CD4-positive, CD25-positive, alpha-beta regulatory T cell (primary cell): ENCODE measurements at places on chromosomes 2 and 18.

GRCh38 chr18:59079264-59079663 is 60.4 kb upstream of the SEC11C start:
- no peak for DNase-seq

DNA sequence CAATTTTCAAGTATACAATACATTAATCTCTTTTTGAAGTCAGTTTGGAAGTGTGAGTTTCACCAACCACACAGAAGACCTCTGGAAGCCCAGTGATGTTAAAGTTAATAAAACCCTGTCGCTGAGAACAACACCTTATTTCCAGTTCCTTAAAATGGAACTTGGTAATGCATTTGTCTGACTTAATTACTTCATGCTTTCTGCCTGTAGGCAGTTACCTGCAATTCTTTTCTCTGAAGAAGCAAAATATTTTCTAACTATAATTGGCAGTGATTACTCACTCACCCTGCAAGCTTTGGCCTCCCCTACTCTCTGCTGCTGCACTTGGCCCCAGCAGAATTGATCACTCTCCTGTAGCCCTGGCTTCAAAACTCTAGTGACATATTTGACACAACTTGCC is 81.5 kb downstream of the TXNL1 start:
- DNase-seq, result no peak

- DNase-seq, result no peak
These were observed 16.5 kb downstream of the SUMO1 start for GRCh38 chr2:202221873-202222272.

- no peak for DNase-seq
These were observed 271.6 kb downstream of the TDRD15 start for GRCh38 chr2:21395366-21395765.

DNA sequence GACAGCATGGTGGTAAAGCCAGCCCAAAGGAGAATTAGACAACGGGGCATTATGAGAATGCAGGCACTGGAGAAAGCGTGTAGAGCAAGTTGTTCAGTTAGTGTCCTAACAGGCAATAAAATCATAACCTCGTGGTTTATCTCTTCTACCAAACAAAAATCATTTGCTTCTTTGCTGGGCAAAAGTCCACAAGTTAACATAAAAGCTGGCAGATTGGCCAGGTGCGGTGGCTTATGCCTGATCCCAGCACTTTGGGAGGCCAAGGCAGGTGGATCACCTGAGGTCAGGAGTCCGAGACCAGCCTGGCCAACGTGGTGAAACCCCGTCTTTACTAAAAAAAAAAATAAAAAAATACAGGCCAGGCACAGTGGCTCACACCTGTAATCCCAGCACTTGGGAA is 364.1 kb downstream of the SETBP1 start:
- DNase-seq, result no peak

DNA sequence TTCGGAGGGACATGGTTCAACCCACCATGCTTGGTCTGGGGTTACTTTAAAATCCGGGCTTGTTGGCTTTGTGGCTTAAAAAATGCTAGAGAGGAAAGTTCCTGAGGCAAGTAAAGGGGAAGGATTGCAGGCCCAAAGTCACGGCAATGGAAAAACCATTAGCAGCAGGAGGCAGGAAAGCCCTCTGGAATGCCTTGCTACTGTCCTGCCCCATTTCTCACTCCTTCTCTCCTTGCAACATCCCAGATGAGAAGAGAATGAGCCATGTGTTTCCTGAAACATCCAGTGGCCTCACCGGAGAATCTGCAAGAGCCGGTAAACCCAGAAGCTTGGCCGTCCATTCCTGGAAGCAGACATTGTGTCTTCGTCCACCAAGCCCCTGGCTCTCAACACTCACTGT is 97.4 kb upstream of the LCLAT1 start:
- DNase-seq, result no peak

GRCh38 chr2:200577027-200577426 is 8.8 kb upstream of the AOX1 start:
- DNase-seq, result no peak
